ENCODE measurements at places on chromosomes 11 and 22.
A peak's percentile ranks its signal among the peaks of the same experiment; 100 is the strongest.

DNA sequence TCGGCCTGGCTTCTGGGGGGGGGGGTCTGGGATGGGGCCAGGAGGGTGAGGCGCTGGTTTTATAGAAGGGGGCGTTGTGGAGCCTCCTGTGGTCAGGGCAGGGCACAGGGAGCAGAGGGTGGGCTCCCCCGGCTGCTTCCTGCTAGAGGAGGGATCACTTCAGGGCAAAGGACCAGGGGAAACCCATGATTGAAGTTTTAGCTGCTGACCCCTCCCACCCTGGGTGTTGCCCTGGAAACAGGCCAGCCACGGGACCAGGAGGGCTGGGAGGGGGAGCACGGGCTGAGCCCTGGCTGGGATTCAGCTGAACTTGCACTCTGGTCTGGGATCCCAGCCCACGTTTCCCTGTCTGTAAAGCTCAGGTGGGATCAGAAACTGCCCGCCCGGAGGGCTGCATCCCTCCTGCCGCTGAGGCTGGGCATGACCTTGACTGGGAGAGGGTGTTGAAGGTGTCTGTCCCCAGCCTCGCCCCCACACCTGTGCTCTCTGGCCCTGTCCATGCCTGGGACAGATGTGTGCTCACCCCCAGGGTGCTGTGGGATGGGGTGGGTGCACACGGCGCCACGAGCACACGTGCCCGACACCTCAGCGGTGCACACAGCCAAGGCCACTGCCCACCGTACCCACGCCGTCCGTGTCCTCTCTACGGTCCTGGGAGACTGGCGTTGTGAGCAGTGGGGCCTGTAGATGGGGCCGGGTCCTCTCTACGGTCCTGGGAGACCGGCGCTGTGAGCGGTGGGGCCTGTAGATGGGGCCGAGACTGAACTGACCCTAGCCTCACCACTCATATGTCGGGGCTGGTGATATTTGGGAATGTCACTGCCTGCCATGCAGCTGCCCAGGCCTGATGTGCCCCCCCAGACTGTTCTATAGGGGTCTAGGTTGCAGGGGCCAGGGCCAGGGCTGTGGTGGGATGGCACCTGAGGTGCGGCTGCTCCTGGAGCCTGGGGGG is 2.3 kb downstream of the TSPAN4 start:
- peak; percentile 71 for DNase-seq

GRCh38 chr11:61602775-61603569 is 22.1 kb upstream of the SYT7 start:
- DNase-seq: peak; percentile 90

- no peak for DNase-seq
Measured at GRCh38 chr11:3006505-3007260, 14.6 kb upstream of the NAP1L4 start.

- DNase-seq: no peak
Measured at GRCh38 chr11:118656563-118657165, 22.8 kb downstream of the TREH start.

DNA sequence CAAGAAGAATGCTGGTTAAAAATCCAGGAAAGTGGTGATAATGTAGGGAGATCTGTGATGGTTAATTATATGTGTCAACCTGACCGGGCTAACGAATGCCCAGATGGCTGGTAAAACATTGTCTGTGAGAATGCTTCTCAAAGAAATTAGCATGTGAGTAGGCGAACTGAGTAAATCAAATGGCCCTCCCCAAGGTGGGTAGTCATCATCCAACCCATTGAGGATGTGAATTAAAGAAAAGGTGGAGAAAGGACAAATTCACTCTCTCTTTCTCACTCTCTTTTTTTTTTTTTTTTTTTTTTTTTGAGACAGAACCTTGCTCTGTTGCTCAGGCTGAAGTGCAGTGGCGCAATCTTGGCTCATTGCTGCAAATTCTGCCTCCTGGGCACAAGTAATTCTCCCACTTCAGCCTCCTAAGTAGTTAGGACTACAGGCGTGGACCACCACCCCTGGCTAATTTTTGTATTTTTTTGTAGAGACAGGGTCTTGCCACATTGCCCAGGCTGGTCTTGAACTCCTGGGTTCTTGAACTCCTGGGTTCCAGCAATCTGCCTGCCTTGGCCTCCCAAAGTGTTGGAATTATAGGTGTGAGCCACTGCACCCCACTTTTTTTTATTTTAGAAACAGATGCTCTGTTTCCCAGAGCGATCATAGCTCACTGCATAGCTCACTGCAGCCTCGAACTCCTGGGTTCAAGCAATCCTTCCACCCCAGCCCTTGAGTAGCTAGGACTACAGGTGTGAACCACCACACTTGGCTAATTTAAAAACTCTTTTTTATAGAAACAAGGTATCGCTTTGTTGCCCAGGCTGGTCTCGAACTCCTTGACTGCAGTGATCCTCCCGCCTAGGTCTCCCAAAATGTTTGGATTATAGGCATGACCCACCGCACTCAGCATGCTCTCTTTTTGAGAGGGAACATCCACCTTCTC is 22.0 kb upstream of the P2RY6 start:
- DNase-seq: no peak

DNA sequence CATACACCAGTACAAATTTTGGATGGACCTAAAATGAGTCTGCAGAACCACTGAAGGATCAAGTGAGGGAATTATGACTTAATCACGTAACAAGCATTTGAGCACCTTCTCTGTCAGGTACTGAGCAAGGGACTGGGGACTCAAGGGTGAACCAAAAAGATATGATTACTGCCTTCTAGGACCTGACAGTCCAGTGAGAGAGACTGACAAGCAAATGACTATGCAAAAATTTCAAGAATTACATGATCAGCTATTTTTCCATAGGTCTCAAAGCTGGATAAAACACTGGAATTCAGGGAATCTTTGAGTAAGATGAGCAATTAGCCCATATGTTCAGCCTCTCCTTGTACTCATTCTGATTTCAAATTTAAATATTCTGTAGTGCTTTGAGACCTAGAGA is 5.2 kb upstream of the STT3A start:
- DNase-seq: no peak

DNA sequence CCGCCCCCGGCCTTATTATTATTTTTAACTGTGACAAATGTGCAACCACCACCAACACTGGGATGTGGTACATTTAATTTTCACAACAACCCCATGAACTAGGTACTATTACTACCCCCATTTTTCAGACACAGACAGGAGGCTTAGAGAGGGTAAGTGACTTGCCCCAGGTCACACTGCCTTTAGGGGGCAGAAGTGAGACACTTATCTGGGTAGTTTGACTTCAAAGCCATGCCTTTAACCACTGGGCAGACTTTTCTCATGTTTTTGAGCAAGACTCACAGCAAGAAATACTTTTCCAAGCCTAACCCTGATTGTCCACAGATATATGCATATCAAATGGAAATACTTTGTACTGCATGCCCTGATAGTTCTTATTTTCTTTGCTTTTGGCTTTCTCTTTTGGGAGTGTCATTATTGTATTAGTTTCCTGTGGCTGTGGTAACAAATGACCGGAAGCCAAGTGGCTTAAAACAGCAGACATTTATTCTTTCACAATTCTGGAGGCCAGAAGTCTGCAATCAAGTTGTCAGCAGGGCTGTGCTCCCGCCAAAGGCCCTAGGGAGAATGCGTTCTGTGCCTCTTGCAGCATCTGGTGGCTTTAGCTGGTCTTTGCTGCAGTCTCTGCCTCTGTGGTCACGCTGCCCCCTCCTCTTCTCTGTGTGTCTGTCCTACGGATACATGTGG is 110.8 kb downstream of the GRIK4 start:
- DNase-seq: no peak

GRCh38 chr11:80733790-80734189 is 1293.0 kb upstream of the TENM4 start:
- no peak for DNase-seq

GRCh38 chr11:22339611-22340010 is 1.4 kb downstream of the SLC17A6 start:
- DNase-seq: no peak

DNA sequence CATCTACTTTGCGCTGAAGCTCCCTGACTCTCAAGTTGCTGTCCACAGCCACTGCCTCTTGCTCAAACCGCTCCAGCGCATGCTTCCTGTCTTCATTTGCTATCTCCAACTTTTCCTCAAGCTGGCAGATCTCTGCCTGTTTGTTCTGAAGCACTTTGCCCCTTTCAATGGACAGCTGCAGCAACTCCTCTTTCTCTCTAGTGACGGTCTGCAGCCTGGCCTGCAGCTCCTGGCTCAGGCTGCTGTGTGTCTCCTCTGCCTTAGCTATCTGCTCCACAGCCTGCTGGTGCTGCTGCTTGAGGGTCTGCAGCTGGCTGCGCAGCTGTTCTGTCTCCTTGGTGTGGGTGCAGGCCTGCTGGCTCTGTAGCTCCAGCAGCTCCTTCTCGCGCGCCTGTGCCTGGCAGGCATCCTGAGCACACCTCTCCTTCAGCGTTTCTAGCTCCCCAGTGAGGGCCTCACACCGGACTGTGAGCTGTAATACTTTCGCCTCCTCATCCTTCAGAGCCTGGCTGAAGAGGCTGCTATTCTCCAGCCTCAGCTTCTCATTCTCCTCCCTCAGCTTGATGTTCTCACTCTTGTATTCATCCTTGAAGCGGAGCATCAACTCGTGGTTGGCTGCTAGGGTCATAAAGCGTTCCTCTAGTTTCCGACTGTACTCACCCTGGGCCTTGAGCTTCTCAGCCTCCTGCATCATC is 723 bp downstream of the CCDC89 start:
- peak; percentile 55 for DNase-seq

GRCh38 chr11:18849406-18849805 is 57.8 kb upstream of the PTPN5 start:
- DNase-seq: no peak

All from AG04450 (cell line).